Activated CD4-positive, alpha-beta T cell treated with anti-CD3 and anti-CD28 coated beads, Interleukin-2, amount 10 ng/mL, durations not matched to agents 24 days and 14 days (primary cell): ENCODE measurements at places on chromosomes 1 and 21. TPM values are rescaled to one million over a fixed set of nuclear protein-coding genes. Genes with fewer than 3 reads are reported as not detected.

DNA sequence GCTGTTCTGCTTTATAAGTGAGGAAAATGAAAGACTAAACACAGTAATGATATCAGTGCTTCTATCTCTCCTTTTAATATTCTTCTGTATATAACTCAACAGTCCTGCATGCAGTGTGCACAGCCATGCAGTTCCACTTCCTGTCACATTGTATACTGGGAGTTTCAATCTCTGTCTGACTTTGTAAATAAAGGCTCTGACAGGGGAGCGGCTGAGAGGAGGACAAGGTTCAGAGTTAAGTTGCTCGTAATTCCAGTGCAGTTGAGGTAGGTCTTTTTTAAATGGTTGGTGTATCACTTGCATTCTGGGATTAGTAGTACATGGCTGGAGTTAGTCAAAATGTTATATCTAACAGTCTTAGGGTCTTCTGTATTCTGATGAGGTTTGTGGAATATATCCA lies 264.5 kb downstream of the OLFM3 start:
- no peak overlapping the region for H3K4me3 ChIP-seq
- H3K27ac ChIP-seq: no peak overlapping the region
- DNase-seq: no peak
- no peaks in the 10 kb centered on the region for H3K4me1 ChIP-seq
- H3K36me3 ChIP-seq: no peaks in the 10 kb centered on the region
- H3K27me3 ChIP-seq: no peaks in the 10 kb centered on the region

GRCh38 chr21:16376673-16377072 lies 646.9 kb downstream of the USP25 start:
- H3K4me3 ChIP-seq: no peak overlapping the region
- DNase-seq: no peak
- H3K27ac ChIP-seq: no peak overlapping the region
- H3K4me1 ChIP-seq: no peaks in the 10 kb centered on the region
- H3K27me3 ChIP-seq: no peaks in the 10 kb centered on the region

DNA sequence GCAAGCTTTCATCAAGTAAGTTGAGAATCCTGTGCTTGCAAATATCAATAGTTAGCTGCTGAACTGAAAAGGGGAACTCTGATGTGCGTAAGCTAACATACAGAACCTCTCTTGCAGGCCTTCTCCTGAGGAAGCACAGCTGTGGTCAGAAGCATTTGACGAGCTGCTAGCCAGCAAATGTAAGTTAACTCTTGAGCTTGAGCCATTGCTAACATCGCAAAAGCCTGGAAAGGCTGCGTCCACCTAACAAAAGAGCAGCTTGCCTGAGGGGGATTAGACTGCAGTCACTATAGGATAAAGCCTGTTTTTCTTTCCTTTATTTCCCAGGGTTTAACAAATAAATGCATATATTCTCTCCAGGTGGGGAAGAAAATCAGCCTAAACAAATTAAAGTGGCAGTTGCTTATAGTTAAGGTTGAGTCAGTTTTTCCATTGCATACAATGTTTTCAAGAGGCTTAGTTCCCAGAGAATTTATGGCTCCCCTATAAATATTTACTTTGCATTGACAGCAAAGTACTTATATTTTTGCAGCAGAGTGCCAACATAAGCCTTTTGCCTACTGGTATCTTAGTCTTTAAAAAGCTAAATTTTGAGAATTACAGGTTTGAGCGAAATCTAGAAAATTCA lies 1.5 kb downstream of the RGS2 start:
- DNase-seq: peak; percentile 59
- H3K36me3 ChIP-seq: peaks cover 16% of the 10 kb centered on the region
- H3K4me1 ChIP-seq: peaks cover 35% of the 10 kb centered on the region
- H3K27me3 ChIP-seq: peaks cover 5% of the 10 kb centered on the region
- H3K4me3 ChIP-seq: peak overlapping the region; percentile 95

AMY2B gene
- 3.2 and 5.9 TPM in 2 replicates for total RNA-seq

COL9A2 gene
- total RNA-seq: 14.5 and 14.6 TPM in 2 replicates
